ENCODE measurements at places on chromosomes 16 and 17.

DNA sequence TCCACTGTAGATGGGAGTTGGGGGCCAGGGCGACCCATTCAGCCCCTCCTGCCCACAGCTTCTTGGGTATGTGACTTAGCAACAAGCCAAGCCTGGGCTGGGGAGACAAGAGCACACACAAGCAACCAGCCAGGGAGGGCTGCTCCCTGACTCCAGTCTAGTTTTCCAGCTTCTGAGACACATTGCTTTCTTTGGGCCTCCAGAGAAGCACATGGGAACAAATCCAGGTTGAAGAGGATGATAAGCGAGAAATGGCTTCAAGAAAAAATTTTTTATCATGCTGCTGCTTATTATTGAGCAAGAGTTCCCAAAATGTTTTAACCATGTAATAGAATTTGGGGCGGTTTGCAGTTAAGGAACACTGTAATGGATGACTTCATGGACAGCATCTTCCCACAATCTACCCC is 173.7 kb downstream of the SOX9 start:
- DNase-seq: no peak

GRCh38 chr16:15523092-15523541 is 88.7 kb downstream of the BMERB1 start:
- no peak for DNase-seq

DNA sequence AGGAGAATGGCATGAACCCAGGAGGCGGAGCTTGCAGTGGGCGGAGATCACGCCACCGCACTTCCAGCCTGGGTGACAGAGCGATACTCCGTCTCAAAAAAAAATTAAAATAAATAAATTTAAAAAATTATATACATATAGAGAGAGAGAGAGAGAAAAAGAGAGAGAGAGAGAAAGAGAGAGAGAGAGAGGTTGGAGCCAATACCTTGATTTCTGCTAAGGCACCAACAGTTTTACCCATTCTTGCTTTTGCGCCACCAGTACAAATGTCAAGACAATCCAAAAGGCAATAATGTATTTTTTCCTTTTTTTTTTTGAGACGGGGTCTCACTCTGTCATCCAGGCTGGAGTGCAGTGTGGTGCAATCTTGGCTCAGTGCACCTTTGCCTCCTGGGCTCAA is 17.2 kb downstream of the BRIP1 start:
- DNase-seq: no peak

GRCh38 chr16:82772215-82772614 is 145.4 kb downstream of the CDH13 start:
- no peak for DNase-seq

DNA sequence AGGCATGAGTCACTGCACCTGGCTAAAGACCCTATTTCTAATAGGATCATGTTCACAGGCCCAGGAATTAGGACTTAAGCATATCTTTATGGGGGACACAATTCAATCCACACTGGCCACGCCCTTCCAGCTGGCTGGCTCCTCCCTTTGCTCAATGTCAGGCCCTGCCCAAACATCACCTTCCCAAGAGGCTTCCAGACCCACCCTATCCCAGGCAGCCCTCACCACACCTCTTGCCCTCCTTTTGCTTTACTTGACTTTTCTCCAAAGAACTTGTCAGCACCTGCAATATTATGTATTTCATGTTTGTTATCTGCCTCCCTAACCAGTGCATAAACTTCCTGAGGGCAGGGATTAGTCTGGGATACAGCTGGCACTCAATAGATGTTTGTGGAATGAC is 109.6 kb upstream of the CDH5 start:
- DNase-seq: no peak

DNA sequence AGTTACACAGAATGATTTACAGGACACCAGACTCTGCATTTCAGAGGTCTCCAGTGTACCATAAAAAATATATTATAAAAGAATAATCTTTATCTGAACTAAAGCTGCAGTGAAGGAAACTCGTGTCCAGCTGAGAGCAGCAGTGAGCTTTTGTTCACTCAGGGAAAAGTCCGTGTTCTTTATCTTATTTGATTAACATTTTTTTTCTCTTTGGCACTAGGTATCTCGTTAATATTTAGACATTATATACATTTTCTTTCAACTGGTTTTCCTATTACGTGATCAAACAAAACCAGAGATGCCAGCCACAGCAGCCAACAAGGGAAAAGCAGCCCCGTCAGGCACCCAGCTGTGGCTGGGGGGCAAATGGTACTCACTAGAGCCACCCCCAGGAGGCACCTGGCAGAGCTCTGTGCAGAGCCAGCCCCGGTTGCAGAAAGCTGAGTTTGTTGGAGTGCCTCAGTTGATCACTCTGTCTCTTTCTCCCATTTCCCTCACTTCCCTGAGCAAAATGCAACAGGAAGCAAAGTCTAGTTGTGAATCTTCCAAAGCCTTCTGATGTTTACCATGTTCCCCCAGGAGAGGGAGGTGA is 1.1 kb upstream of the HS3ST4 start:
- no peak for DNase-seq

DNA sequence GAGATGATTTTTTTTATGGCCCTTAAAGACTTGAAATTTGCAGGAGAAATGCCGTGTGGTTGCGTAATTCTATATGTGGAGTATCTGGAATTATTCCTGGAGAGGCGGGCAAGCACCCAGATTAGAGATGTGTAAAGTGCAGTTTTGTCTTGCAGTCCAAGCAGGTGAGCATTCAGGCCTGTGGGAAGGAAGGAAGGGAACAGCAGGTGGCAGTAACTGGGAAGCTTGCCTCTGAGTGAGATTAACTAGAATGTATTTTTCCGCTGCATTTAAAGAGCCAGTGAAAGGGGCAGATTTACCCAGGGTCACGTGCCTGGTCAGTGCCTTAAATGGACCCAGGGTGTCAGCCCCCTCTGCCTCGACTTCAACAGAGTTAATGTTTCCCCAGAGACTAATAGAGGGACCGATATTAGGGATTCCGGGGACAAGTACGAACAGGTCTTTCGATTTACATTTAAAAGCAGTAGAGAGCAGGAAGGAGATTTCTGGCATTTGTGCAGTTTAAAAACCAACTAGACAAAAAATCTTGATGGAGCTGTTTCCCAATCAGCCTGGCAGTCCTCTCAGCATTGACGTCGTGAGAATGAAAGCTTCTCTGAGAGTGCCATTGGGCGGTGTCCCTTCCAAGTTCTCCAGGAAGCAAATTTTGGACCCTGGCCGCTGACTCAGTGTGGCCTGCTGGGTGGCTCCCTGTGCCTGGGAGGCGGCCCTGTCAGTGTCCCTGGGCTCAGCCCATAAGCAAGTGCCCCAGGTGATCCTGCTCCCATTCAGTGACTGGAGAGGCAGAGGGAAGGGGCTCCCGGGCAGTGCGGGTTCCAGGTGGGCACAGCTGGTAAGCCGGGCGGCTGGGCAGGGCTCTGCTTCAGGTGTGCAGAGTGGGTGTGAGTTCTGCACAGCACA is 38.2 kb downstream of the KSR1 start:
- no peak for DNase-seq

- no peak for DNase-seq
Observed at GRCh38 chr16:28930652-28931051, 1.1 kb upstream of the CD19 start.

DNA sequence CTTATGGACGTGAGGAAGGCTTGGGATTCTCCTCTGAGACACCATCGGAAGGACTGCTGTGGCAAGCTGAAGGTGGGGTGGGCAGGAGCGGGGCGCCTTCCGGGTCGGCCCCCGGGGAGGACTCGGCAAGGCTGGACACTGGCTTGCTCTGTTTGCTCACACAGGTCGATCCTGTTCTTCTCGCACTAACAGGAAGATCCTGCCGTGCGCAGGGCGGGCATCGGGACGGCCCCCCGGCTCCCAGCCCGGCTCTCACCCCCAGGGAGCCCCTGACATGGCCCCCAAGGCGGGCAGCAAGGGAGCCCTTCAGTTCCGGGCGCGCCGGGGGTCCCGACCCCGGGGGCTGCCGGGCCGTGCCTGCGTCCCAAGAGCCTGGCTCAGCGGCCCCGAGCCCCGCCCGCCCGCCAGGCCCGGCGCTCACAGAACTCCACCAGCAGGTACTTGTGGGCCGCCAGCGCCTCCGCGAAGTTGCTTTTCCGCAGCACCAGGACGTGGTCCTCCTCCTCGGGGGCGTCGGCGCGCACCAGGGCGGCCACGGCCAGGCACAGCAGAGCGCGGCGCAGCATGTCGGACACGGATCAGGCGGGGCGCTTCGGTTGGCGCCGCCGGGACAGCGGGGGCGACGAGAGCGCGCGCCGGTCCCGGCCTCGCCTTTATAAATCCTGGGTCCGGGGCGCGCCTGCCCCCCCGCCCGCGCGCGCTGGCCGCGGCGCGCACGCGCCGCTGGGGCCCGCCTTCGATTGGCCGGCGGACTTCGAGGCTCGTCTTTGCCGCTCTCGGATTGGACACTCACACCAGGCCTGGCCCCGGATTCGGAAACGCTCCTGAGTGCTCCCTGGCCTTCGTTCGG is at the start of gene P4HB:
TSS of gene P4HB (minus strand) at position 630 of the 850 bp plus-strand sequence. CDS start at position 566, 64 bp downstream.
- no peak for DNase-seq

DNA sequence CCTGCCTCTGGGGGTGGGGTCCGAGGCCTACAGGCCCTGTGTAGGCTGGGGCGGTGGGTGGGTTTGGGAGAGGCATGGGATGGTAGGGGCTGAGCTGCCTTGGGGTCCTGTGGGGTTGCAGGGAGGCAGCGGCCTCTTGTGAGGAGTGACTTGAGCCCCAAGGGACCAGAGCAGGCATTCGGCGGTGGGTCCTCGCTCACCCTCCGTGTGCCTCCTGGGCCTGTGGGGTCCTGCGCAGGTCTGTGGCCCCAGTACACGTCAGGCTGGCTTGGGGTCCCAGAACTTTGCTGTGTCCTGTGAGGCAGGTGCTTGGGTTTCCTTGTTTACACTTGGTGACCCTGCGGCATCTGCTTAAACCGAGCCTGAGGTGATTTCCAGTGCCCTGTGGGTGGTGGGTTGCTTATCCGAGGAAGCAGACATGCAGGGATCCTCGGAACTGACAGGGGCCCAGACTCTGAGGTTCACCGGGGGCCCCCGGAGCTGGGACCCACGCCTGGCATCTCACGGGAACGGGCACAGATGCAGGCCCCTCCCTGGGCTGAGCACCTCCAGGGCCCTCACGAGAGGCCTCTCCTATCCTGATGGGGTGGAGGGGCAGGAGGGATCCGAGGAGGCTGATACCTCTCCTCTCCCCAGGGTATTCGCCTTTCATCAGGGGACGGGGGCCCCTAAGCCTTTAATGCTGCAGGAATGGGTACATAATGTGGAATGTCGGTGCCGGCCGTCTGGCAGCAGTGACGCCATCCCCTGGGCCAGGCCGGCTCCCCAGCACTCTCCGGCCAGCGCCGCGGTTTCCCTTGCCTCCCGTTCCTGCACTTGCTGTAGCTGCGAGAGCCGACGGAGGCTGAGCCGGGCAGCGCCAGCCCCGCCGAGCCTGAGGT is 7.7 kb downstream of the METRNL start:
- DNase-seq: no peak

GRCh38 chr16:48539485-48540221 is 70.3 kb downstream of the N4BP1 start:
- DNase-seq: no peak

GRCh38 chr16:14071576-14072271 is 605 bp downstream of the MRTFB start:
- no peak for DNase-seq

- DNase-seq: no peak
Observed at GRCh38 chr17:77120868-77121267, 19.9 kb upstream of the SEC14L1 start.

- no peak for DNase-seq
Observed at GRCh38 chr17:78488867-78489634, 88.1 kb downstream of the DNAH17 start.

- DNase-seq: no peak
Observed at GRCh38 chr17:38871247-38872015, 1.6 kb downstream of the LASP1 start.

DNA sequence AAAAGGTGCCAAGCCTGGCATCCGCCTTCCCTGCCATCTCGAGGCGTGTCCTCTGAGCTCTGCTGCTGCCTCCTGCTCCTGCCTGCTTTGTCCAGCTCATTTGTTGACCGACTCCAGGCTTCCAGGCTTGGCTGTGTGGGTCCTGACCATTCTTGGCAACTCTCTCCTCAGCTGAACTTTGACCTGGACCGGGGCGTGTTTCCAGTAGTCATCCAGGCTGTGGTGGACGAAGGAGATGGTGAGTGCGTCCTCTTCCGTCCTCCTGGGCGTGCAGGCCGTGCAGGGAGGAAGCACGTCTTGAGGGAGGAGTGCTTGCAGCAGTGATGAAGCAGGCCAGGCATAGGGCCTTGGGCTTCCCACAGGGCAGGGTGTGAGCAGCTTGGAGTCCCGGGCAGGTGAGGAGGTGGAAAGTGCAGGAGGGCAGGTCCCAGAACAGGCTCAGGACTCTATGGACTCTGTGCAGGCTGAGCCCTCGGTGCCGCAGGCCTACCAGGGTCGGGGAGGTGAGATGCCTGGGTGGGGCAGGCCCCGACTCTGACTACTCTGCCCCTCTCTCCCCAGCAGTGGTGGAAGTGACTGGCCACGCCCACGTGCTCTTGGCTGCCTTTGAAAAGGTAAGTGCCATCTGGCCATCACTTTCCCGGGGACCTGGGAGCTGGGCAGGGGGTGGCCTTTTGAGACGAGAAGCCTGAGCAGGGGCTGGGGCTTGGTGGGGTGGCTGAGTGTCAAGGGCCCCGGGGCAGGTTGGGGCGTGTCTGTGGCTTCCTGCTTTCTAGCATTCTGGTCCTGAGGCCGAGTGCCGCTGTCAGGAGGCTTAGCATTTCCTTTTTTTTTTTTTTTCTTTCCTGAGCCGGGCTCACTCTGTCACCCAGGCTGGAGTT is 28.6 kb upstream of the NUDT16L1 start:
- DNase-seq: no peak

DNA sequence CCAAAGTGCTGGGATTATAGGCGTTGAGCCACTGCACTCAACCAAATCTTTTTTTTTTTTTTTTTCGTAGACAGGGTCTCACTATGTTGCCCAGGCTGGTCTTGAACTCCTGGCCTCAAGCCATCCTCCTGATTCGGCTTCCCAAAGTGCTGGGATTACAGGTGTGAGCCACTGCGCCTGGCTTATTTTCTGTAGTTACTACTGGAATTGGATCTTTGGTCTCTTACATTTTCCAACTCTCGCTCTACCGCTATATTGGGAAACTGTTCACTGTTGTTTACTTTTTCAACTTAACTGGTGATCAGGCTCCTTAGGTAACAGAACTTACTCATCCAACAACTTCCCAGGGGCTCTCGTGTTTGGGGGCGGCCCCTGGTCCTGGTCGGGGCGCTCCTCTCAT is 14.1 kb downstream of the ZNF200 start:
- DNase-seq: no peak

- no peak for DNase-seq
Observed at GRCh38 chr17:32806646-32807045, 70.3 kb downstream of the MYO1D start.

DNA sequence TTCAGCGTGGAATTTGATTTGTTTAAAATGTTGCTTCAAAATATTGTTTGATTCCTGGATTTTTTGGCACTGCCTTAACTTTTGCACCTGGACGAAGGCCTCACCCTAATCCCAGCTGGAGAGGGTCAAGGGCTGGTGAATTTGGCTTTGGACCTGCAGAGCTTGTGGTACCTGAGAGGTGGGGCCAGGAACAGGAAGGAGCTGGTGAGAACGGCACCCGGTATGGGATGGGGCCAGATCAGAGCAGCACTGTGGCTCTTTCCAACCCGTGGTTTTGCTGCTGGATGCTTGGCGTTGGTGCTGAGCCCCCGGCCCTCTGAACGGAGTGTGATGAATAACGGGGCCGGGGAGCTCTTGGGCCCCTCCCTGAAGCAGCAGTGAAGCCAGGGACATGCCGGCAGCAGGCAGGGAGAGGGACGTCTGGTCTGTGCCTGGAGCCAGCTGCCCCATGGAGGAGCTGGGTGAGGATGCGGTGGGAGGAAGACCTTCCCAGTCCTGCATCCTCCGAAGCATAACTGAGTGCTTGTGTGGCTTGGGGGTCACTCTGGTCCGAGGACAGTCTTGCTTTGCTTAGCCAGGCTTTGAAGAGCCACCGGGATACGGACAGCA is 275.4 kb downstream of the SEC14L1 start:
- DNase-seq: no peak

- no peak for DNase-seq
Observed at GRCh38 chr16:20851601-20852000, 45.3 kb downstream of the REXO5 start.

Measured in smooth muscle cell of the brain vasculature (primary cell).